ENCODE measurements at places on chromosomes 5 and 9. TPM values are rescaled to one million over a fixed set of nuclear protein-coding genes. Genes with fewer than 3 reads are reported as not detected.

DNA sequence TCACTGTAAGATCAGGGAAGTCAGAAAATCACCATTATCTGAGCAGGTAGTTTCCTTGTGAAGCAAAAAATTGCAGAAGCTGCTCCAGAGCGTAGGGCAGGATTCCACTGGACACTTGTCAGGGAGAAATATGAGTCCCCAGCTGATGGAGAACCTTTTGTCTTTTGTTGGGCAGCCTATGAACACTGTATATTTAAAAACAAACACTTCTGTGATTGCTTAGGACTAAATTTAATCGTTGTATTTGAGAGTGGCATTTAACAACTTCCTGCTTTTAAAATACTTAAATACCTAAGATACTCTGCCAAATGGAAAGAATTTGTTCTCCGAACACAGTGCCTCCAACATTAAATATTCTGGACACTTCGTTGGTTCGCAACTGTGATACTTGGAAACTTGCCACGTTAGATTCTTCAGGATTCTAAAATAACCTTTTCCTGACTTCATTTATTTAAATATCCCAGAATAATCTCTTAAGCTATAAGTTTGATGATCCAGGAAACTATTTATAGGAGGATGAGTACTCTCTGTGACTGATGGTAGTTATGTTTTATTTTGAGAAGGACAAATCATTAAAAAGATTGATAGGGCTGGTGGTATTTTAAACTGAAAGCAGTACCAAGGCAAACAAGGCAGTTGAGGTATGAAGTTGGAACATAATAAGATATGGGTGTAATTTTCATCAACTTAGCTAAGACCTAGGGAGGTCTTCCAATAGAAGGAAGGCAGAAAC lies 2.7 kb upstream of the HSPA4 start:
- DNase-seq = no peak

DNA sequence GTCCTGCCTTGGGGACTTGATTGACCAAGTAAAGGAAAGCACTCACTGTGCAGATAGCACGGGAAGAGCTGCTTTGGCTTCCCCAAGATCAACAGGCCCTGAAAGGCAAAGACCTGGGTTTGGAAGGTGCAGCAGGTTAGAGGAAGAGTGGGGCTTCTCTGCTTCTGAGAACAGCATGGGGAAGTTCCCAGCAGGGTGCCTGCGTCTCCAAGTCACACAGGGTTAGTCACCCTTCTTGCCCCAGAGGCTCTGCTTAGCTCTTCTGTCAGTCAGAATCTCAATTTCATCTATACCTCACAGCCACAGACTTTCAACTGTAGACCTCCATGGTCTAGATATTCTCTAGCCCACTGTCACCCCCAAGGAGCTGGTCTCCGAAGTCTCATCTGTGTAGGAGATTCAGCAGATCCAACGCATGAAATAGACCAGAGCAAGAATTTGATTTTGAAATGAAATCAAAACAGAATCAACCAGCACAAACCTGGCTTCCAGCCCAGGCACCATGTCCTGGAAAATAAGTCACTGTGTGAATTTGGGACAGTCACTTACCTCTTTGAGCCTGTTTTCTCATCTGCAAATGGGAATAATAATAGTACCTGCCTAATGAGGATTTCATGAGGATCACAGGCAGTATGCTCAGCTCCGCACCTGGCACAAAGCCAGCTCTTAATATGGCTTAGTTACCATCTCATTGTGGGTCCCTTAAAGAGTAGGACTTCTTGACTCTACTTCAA lies 64.0 kb downstream of the SFXN1 start:
- DNase-seq = no peak

- no peak for DNase-seq
Observed at GRCh38 chr5:177465044-177465443, 8.4 kb downstream of the DBN1 start.

DNA sequence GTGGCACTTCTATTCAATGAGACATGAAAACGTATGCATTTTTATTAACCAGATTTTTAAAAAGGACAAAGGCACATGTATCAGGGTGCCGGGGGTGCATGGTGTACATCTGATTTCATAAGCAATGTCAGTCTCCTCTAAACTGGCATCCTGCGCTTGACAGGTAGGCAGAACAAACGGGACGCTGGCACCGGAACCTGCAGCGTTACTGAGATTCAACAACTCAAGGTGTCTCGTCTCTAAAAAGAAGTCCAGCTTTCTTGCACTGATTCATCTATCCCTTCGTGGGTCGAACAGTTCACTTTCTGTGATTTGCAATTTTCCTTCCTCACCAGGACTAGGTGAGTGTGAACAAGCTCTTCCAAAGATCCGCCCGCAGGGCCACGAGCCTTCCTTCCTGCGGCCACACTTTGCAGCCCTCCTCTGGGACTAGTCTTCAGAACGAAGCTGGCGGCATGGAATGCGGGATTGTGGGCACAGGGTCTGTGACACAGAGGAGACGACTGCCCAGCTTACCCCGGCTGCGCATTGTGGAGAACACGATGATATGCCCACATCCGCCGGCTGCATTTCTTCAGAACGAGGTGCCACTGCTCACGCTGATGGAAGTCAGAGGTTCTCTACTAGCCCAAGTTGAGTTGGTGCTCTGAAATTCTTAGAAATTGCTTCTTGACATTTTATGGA lies 7.2 kb downstream of the SLC6A3 start:
- DNase-seq = no peak

DNA sequence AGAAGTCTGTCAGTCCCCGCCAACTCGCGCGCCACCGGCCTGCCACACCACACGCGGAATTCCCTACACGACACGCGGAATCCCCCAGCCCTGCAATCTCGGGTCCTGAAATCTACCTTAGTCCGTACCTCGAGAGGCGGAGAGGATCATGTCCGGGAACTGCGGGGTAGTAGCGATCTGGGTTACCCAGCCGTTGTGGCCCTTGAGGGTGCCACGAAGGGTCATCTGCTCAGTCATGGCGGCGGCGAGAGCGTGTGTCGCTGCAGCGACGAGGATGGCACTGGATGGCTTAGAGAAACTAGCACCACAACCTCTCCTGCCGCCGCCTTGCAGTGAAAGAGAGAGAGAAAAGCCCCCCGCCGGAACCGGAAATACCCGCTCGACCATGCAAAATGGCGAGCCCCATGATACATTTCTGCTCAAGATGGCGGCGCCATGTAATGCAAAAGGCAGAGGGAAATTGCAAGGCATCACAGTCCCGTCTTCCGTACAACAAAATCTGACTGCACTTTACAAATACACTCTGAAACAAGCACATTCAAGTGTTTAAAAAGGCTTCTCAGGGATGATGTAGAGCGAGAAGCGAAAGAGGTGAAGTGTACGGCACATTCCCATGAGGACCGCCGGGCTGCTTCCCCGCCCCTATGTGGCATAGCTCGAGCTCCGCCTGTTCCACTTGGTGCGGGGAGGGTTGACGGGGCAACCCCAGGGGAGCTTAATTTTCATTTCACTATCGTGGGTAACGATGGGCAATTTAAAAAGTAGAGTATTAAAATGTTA lies at the start of gene RACK1:
RACK1 (minus strand) TSS at position 343 of the 780 bp plus-strand sequence; CDS start at position 237, 106 bp downstream.
- peak; percentile 93 for DNase-seq

DNA sequence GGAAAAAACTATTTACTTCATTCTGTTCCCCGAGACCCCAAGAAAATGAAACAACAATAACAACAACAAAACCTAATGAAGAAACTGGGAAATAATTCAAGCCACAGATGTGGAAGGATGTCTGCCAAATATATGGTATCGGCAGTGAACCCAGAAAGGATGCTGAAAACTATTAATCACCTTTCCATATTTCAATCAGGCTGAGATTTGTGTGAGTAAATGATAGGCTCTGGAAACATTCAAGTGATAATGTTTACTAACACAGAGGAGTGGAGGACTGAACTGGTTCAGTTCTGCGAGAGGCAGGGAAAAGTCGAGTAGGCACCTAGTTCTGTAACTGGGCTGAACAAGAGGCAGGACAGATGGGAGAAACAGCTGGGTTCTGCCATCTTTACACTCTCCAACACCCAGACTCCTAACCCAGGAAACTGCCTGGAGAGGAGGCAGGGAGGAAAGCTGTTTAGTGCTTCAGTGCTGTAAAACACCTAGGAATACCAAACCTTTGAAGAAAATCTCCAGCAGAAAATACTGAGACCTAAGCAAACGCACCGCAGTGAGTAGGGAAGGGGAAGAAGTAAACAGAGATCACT lies 96.8 kb upstream of the GNA14 start:
- DNase-seq = no peak

GRCh38 chr9:83649080-83649479 lies 26.1 kb downstream of the IDNK start:
- peak; percentile 64 for DNase-seq

- no peak for DNase-seq
Observed at GRCh38 chr9:4663956-4664355, 1.9 kb downstream of the PLPP6 start.

- DNase-seq = no peak
Observed at GRCh38 chr5:173315495-173316338, 12.5 kb downstream of the STC2 start.

GRCh38 chr5:113612060-113612496 lies 98.6 kb downstream of the YTHDC2 start:
- DNase-seq = no peak

DNA sequence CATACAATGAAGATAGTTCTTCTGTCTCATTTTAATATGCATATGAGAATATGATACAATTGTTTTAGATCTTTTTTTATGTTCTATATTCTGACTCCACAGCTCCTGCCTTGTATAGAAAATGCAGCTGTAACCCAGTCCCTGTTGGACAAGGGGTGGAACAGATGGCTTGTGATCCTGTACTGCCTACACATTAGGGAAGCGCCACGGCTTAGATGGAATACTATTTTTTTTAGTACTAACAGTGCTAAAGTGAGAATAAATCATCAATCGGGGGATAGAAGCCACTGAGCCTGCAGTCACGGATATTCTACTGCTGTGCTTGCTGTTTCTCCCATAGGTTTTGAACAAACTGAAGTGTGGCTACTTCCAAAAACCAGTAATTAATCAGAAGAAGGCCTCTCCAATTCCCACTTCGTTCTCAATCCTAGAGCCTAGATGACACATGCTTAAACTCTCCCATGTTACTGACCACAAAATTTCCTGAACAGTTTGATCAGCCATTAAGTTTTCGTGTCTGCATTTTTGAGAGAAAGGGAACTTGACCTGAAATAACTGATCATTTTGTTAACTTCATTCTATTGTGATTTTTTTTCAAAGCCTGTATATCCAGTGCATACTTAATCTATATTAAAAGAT lies 150.3 kb downstream of the CDH18 start:
- DNase-seq = no peak

GRCh38 chr5:28165096-28165495 lies 1126.7 kb upstream of the CDH9 start:
- no peak for DNase-seq

DNA sequence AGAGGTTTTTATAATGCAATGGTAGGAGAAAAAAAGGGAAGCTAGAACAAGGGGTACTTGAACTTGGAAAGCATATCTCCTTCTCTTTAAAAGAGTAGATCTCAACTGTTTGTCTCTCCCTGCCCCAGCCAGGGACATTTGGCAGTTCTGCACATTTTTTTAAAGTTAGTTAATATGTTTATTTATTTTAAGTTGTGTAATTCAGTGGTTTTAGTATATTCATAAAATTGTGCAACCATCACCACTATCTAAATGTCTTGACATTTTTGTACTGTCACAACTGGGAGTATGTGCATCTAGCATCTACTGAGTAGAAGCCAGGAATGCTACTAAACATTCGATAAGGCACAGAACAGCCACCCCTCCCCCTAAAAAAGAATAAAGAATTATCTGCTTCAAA lies 103.5 kb upstream of the DPYSL3 start:
- DNase-seq = no peak

- DNase-seq = no peak
Observed at GRCh38 chr5:97127727-97128126, 14.7 kb downstream of the LIX1 start.

GRCh38 chr5:14560091-14560595 lies 21.4 kb upstream of the OTULINL start:
- DNase-seq = no peak

- DNase-seq = no peak
Observed at GRCh38 chr9:37919956-37920335, 16.0 kb upstream of the SLC25A51 start.

The PKD2L2 gene
- polyA plus RNA-seq = 1.1 TPM

The TMEM174 gene
- not detected for polyA plus RNA-seq

The BHMT2 gene
- 20.8 TPM for polyA plus RNA-seq

The PCSK1 gene
- 0.18 TPM for polyA plus RNA-seq

The PLPP6 gene
- polyA plus RNA-seq = 3.1 TPM

The EMB gene
- 0.57 TPM for polyA plus RNA-seq

The CDH6 gene
- 0.47 TPM for polyA plus RNA-seq

The TBCA gene
- polyA plus RNA-seq = 209 TPM

The PPP3R2 gene
- polyA plus RNA-seq = not detected

The ZNF474 gene
- polyA plus RNA-seq = 0.16 TPM

The ANXA1 gene
- 33.8 TPM for polyA plus RNA-seq

The ACTBL2 gene
- not detected for polyA plus RNA-seq

Data from psoas muscle (tissue), 8 donors.